ENCODE measurements at places on chromosomes 6 and 20. TPM values are rescaled to one million over a fixed set of nuclear protein-coding genes. Genes with fewer than 3 reads are reported as not detected.

- no peak for DNase-seq
These were observed 22.0 kb downstream of the ERGIC3 start for GRCh38 chr20:35563834-35564233.

GRCh38 chr6:151811081-151811480 lies 3.6 kb downstream of the ESR1 start:
- no peak for DNase-seq

DNA sequence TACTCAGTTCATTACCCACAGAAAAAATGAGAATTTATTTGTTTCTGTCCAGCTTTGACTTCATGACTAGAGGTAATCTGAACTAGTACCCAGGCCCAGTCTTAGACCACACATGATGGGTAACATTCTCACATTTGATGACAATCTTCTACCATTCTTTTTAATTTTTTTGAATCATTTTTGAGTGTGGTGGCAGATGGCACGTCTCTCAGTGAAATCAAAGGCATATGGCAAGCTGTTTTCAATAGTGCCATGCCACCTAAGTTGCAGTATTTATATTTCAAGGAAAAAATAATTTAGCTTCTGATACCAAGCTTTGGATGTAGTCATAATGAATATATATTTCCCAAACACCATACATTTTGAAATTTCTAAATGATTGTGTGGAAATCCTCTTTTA lies 88.8 kb upstream of the HS3ST5 start:
- no peak for DNase-seq

EBF4 gene
- 63.8 TPM for total RNA-seq

GPSM3 gene
- 6.5 TPM for total RNA-seq

DNA sequence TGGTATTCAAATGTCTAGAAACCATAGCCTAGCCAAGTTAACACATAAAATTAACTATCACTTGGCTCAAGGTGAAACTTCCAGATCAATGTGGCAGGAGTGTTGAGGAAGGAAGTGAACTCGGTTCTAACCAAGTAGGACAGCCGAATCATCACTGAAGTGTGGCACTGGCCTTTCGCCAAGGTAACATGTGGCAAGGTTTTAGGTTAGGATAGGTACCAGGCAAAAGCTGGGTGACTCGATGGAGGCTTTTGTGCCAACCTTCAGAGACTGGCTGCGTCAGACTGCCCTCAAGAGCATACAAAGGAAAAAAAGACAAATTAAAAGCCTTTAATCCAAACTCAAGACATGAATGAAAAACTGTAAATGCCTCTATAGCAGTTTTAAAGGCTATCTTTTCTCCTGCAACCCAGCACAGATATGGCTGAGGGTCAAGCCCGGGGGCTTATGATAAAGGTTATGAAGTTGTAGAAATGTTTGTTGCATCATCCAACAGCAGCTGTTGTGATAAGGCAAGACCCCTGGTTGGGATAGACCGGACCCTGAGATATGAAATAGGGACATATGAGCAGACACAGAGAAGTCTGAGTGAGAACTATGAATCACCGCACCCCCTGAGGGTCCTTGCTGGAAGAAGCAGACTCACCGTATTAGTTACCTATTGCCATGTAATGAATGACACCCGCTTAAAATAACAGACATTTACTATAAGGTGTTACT lies 11.9 kb downstream of the PSMB9 start:
- DNase-seq: no peak

OXT gene
- not detected for total RNA-seq

DNA sequence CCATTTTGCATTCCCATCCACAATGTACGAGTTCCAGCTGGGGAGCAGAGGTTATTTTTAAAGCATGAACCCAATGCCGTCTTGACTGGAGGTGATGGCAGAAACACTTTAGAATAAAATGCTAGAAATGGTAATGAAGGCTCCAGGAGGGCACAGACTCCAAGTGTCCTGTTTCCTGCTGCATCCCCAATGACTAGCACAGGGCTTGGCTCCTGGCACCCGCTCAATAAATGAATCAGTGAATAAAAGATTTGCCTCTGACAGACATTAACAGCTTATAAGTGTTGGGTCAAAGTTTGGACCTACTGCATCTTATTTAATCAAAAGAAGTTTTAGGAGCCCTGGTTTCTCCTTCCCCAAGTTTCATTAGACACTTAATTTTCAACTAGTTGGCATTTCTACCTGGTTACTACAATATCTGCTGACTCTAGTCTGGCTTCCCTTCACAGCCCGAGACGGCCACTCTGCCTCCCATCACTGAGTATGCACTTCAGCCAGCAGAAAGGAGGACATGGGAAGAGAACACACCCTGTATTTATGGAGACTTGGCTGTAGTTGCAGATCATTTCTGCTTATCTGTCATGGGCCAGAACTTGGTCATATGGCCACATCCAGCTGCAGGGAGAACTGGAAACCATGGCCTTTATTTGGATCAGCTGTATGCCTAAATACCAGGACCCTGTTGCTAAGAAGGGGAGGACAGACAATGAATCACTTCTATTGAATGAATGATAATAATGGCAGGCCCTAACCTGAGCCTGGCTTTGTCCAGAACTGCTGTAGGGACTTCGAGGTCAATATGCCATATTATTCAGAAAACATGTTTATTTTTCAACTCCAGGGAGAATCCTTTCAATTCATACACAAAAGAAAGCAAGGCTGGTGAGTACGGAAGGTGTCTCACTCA lies 63.1 kb downstream of the TTI1 start:
- DNase-seq: no peak

PET117 gene
- total RNA-seq: 18.5 TPM

DNA sequence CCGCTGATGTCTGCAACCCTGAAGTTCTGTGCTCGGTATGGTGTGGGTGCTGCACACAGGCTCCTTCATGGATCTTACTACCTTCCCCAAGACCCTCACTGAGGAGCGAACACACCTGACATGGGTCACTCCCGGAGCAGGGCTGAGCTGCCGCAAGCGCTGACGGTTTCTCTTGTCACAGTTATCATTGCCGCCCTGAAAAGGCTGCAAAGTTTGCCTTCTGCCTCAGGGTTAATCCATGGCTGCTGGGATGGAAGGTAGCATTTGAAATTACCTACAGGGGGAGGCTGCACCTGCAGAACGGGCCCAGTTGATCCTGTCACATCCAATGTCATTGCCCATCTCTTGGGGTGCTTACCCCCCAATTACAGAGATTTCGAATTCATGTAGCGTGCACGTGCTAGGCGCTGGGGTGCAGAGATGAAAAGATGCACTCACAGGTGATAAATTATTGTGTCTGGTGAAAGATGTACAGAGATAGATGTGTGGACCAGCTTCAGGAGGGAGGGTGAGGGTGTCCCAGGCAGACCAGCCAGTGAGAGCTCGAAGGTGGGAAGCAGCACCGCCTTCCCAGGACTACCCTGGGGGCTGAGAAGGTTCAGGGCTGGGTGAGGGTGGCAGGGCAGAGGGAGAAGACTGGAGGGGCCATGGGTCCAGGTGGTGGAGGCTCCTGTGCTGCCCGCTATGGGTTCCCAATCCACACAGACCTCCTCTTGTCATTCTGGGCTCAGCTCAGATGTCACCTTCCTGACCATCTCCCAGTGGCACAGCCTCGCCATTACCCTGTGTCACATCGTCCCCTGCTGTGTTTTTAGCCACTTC lies 120.1 kb downstream of the SYCP2 start:
- DNase-seq: no peak

GRCh38 chr20:32580970-32581838 lies 3.9 kb downstream of the NOL4L start:
- DNase-seq: no peak

DNA sequence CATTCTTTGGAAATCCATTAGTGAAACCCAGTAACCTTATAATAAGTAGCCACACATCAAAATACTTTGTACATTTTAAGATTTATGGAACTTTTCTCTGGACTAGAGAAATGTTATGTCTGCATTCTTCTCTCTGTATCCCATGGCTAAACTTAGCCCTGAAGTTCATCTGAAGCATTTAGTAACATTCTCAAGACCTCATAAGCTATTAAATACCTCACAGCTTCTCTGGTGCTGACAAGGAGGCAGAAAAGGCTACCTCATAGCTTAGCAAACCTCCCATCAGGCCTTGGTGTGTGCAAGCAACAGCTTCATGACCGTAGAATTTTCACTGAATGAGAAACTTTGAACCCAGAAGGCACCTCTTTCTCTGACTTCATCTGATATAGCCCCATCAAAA lies 38.9 kb upstream of the HDGFL1 start:
- no peak for DNase-seq

DNA sequence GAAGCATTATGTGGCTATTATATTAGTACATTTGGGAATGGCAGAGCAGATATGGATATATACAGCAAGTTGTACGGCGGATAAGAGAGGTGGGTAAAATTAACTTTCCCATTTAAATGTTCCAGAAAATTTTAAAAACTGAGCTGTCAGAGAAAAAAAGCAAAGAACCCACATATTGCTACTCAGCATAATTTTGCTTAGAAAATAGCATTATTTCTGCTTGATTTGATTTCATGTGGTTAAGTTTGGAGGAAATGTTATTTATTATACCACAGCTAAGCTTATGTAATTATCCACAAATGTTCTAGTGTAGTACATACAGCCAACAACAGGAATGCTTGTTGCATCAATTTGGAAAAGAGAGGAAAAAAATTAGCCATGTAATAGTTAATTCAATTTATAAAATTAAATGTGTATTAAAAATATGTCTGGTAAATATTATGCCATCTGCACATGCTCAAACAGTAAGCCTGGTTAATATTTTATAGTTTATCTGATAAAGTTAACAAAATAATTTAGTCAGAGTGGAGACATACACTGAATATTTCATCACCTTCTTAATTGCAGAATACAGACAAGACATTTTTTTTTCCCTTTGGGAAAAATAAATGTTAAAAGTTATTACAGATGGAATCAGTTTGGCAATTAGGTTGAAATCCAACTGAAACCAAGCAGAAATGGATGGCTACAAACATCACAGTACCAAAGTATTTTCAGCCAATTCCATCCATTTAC lies 172.1 kb upstream of the ID4 start:
- DNase-seq: no peak

DNA sequence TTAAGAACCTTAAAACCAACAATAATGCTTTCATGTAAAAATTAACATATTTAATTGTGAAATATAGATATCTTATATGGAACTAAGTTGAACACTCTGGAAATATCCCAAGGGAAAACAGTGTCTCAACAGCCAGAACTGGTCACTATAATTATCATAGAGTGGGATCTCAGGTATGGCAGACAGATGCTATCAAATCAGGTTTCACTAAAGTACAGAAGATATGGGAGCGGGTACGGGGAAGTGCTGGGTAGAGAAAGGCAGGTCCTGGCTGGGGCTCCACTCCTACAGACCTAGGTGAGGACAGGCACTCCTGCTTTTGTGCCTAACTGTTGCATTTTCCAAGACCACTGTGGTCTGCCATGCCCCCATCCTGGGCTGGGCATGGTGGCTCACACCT lies 128.2 kb upstream of the BEND3 start:
- no peak for DNase-seq

PRDM1 gene
- 8.9 TPM for total RNA-seq

LGSN gene
- total RNA-seq: not detected

DNA sequence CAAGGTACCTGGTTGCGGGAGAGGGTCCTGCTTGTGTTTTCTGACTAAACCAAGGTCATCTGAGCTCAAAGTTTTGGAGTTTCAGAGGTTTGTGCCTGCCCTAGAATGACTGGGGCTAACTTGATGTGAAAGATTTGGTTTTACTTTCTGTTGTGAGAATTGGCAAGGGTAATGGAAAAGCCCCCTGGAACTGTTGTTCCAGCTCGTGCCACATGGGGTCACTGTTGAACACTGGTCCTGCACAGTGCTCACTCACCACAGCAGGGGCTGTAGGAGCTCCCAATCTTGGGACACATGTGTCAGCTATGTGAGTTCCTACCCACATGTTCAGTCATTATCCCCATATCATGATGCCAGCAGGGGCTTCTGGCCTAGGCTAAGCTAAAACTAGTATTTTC lies 6.5 kb downstream of the TGM6 start:
- DNase-seq: peak; percentile 46

- DNase-seq: no peak
These were observed 32.4 kb downstream of the CPXM1 start for GRCh38 chr20:2767768-2768631.

- no peak for DNase-seq
These were observed 351.4 kb downstream of the FOXA2 start for GRCh38 chr20:22232923-22233322.

GRCh38 chr20:36507746-36508145 lies 33.6 kb upstream of the MYL9 start:
- no peak for DNase-seq

DNA sequence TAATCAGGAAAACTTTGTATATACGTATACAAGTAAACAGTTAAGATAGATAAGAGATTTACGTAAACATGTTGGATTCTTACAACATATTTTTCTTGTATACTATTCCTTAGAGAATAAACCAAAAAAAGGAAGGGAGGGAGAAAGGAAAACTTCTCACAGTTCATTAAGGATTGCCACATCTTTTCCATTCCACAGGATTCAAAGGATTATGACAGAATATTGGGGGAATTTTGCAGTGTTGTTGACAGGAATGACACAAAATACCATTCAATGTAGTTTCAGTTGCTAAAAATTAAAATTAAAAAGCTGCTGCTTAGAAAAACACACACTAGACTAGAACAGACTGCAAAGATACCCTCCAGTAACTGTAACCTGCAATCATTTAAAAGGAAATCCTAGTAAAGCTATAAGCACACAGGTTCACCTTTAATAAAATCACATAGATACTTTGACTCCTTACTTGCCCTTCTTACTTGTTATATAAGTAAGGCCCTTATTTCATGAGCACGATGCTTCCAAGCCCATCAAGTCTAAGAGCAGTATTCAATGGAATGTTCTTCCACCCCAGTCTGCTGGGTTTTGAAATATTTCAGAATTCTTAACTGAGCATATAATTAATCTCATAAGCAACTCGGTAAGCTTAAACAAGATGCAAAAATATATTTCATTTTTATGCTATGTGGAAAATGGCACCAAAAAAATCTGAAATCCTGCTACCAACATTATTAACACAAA lies 107.8 kb downstream of the SMLR1 start:
- DNase-seq: no peak

GRCh38 chr6:144215402-144215931 lies 65.2 kb downstream of the STX11 start:
- DNase-seq: no peak

CYP24A1 gene
- total RNA-seq: not detected

TREML2 gene
- total RNA-seq: not detected

- no peak for DNase-seq
These were observed 86.9 kb upstream of the SMLR1 start for GRCh38 chr6:130740308-130740707.

DNA sequence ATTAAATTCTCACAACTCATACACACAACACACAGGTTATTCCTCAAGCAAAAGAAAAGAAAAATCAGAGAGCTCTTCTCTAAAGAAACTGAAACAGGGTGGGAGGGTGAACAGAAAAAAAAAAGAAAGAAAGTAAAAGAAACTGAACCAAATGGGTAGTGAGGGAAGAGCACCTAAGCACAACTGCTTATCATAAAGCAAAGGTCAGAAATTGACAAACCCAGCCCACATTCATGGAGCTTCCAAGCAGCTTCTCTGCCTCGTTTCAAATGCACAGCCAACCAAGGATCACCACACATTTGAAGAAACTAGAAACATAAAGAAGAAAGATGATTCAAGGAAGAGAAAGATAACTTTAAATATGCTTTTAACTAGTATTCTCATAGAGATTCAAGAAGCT lies 90.5 kb downstream of the RNGTT start:
- DNase-seq: no peak

All from progenitor cell of endocrine pancreas (in vitro differentiated cells).